ENCODE measurements at places on chromosomes 7 and 10.

- no peak for DNase-seq
Observed at GRCh38 chr10:21889477-21890275, 113.9 kb downstream of the DNAJC1 start.

- no peak for DNase-seq
Observed at GRCh38 chr7:124635416-124635815, 130.2 kb downstream of the GPR37 start.

DNA sequence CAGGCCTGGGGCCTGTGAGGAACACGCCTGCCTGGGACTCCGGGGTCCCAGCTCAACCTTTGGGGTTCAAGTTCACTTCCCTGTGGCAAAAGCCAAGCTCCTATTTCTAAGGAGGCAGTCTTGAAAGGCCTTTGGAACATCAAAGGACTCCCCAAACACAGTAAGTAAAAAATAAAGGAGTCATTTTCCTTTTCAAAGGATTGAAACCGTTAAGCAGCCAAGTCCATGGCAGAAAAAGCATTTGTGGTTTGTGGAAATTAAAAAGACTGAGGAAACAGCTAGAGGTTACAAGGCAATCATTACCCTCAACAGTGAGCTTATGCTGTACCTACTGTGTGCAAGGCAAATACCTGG is 200.8 kb downstream of the MYOF start:
- DNase-seq = no peak

DNA sequence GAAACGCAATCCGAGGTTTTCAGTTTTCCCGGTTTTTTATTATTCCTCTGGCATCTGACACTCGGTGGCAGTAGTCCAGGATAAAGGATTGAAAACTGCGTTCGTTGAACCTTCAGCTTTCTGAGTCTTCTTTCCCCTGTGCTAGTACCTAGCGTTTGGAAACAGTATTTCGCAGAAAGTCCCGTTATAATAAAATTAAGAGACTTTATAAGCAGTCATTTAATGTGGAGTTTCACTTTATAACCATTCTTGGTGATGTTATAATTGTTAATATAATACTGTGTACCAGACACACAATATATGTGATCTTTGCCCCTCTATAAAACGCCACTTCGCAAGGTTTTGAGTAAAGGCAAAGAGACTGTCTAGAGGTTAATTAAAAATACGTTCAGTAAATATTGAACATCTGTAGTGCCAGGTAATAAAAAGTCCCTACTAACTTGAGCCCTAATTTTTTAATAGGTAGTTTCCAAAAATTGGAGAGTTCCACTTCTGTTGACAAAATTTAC is 874 bp downstream of the CISD1 start:
- no peak for DNase-seq

DNA sequence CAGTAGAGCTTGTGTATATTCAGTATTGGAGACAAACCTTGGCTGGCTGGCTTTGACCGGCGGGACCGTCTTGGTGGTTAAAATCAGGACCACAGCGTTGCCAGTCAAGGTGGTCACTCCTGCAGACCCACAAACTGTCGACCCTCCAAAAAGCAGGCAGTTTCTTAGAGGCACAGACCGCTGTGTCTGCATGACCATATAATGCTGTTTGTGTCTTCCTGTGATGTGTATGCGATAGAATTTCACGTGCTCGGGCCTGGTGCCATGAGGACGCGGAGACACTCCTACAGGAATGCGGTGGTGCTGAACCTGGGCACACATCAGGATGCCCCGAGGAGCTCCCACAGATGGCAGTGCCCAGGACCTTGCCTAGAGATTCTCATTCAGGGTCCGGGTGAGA is 34.8 kb downstream of the BNIP3 start:
- no peak for DNase-seq

- no peak for DNase-seq
Observed at GRCh38 chr10:102633287-102633686, 11.0 kb upstream of the TRIM8 start.

GRCh38 chr7:44681645-44682044 is 67.0 kb upstream of the ZMIZ2 start:
- no peak for DNase-seq

GRCh38 chr7:121343302-121343701 is 14.5 kb downstream of the WNT16 start:
- no peak for DNase-seq

DNA sequence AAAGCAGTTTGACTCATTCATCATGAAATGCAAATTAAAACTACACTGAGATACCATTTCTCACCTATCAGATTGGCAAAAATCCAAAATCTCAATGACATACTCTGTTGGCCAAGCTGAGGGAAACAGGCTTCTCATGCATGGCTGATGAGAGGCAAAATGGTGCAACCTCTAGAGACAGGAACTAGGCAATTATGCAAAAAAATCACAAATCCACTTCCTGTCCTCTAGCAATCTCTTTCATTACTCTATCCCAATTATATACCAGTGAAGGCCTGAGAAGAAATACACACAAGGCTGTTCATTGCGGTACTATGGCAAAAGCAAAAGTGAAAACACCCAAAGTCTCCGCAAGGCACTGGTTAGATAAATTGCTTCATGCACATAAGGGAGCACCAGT is 25.9 kb upstream of the PTPRN2 start:
- no peak for DNase-seq

DNA sequence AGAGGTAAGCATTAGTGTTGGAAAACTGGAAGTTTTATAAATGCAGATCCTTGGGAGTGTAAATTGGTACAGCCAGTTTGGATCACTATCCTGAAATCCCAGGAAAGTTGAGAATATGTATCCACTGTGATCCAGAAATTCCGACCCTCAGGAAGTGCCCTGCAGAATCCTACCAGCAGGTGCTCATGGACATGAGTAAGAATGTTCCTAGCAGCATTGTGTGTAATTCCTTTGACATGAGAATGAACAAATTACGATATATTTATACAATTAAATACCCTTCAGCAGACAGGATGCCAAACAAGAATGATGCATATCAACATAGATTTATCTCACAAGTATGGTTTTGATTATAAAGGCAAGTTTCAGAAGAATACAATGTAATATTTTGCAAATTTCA is 181.6 kb downstream of the XPNPEP1 start:
- DNase-seq = no peak

GRCh38 chr7:43761938-43762692 is 3.6 kb downstream of the BLVRA start:
- no peak for DNase-seq

DNA sequence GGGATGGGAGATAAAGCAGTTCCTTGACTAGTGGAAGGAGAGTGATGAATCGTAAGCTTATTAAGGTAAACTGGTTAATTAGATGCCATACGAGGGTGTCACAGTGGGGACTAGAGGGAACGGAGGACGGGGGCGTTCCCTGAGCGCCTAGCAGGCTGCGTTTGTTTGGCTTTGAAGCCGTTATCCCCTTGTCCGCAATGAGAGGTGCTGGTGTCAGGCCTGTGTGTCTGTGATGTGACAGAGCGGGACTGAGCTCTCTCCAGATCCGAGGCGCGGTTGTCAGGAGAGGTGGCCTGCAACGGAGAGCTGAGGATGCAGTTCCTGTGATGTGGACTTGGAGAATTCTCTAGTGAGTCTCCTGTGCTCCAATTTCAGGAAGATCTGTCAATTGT is 60.0 kb upstream of the PRPS1L1 start:
- peak; percentile 11 for DNase-seq

DNA sequence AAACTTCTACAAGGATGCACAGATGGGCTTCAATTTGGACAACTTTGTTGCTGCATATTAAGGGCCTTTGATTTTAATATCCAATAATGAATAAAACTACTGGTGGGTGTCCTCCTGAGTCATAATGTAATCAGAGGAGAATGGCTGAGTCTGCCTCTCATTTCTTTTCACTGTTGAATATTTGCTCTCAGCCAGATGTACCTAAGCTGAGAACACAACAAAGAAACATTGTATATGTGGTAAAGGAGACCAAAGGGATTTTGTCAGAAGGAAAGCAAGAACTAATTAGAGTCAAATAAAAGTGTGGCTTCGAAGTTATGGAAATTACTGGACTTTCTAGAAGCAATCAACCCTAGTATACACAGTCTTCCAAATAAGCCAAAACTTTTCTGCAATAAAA is 131.0 kb upstream of the BET1 start:
- no peak for DNase-seq

DNA sequence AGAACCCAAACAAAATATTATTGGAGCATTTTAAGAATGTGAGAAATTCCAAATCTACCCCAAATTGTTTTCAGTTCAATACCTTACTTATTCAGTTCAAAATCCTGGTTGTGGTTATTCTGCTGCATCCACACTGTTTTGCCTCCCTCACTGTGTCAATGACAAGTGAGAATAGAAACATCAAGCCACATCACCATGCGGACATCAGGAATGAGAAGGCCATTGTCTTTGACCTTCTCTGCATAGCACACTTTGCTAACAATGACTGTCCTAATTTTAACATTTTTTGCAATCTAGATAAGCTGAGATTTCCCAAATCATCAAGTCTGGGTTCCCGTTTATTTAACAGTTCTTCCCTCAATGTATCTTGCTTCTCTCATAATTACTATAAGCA is 93.7 kb downstream of the ELAPOR2 start:
- no peak for DNase-seq

GRCh38 chr7:114922652-114923402 is 933 bp downstream of the MDFIC start:
- no peak for DNase-seq

DNA sequence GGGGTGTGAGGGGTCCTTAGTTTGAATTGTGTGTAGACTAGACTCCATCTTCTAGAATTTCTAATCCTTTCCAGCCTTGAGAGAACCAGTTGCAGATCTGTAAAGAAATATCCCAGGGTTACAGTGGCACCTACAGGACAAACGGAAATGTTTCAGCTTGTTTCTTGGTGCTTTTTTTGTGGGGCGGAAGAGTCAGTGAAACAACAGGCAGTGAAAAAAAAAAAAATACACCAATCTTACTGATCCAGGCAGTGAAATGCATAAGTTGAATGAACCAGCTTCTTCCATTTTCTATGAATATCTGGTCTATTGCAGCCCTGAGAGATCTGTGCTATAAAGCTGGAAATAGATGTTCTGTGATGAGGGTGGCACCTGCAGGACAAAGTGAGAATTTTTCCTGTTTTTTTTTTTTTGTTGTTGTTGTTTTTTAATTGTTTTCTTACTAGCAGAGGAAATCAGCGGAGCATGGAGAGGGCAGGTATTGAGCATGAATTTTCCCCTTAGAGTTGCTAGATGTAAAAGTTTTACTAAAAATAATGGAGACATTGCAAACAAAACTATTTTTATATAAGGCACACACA is 81.9 kb upstream of the DYNC1I1 start:
- peak; percentile 35 for DNase-seq

- DNase-seq = no peak
Observed at GRCh38 chr7:3028071-3028757, 15.5 kb downstream of the CARD11 start.

DNA sequence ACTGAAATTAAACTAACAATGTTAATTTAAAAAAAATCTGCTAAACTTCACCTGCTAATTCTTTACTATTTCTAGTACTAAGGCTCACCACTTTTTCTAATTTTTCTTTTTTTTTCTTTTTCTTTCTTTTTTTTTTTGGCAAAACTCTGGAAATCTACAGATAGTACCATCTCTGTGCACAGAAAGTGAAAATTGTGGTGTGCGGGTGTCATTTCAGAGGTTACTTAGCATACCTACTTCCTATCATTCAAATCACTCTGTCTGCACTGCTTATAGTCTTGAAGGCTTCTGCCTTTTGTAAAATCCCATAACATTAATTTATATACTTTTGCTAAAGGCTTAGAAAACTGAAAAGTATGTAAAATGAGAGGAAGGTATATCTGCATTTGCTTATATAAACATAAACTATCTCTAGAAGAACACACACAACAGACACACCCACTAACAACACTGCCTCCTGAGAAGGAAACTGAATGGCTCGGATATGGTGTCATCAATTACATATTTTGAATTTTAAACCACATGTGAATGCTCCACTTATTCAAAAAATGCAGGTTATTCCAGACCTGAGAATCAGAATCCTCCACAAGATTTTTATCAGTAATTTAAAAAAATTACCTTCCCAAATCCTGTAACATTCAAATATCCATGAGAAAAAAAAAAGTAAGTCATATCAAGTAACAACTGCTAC is 229.5 kb downstream of the PARD3 start:
- no peak for DNase-seq

- DNase-seq = no peak
Observed at GRCh38 chr7:100890653-100891567, 1.4 kb upstream of the UFSP1 start.

DNA sequence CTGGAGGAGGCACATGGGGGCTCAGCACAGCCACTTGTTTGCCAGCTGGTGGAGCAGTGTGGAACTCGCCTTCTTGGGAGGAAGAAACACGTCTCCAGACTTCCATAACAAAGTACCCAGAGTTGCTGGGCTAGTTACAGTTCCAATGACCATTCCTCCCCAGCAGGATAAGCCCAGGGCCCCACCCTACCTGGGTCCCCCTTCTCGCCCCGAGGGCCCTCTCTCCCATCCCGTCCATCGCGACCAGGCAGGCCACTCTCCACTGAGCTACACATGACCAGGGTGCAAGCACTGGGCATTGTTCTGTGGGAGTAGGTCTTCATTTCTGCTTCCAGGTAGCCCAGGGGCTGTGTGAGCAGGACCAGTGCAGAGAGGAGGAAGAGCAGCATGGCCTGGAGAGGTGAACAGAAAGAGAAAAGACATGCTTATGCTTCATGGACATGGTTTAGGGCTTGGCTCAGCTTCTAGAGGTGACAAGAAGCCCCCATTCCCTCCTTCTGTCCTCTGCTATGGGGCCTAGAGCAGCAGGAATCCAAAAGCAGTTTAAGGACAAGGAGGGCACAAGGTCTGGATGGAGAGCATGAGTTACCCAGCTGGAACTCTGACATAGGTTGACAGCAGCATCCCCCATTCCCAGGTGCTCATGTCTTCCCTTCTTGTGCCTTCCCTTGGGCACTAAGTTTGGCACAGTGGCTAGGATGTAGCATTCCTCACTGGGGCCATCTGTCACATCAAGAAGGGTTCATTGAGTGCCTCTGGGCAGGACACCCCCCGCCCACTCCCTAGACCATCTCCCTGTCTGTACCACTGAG is 2.4 kb downstream of the SFTPD start:
- no peak for DNase-seq

Measured in neuronal stem cell (in vitro differentiated cells).